ENCODE measurements at places on chromosomes 1 and 21.

- DNase-seq, result no peak
Measured at GRCh38 chr1:201504799-201505502, 2.0 kb downstream of the CSRP1 start.

- no peak for DNase-seq
Measured at GRCh38 chr1:214709241-214709640, 106.2 kb downstream of the CENPF start.

- no peak for DNase-seq
Measured at GRCh38 chr1:221672239-221672645, 69.6 kb downstream of the DUSP10 start.

DNA sequence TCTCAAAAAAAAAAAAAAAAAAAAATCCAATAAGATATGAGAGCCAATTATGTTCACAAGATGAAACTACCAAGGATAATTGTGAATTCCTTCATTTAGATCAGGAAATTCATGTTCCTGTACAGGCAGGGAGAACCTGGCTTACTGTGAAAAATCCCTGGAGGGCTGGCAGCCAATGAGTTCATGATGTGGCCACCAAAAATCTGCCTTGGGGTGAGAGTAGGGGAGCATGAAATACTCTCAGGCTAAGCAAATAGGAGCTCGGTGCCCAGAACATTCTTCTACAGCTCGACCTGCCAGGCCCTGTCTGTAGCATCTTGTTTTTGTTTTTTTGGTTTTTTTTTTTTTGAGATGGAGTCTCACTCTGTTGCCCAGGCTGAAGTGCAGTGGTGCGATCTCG is 50.1 kb downstream of the PIK3CD start:
- no peak for DNase-seq

- DNase-seq, result no peak
Measured at GRCh38 chr1:34930702-34931071, 1.2 kb upstream of the DLGAP3 start.

- DNase-seq, result peak; percentile 79
Measured at GRCh38 chr21:33543505-33544129, 779 bp downstream of the SON start.

GRCh38 chr1:109263597-109264378 is 14.4 kb downstream of the CELSR2 start:
- DNase-seq, result peak; percentile 82

- DNase-seq, result no peak
Measured at GRCh38 chr1:65998763-65999583, 206.3 kb downstream of the PDE4B start.

DNA sequence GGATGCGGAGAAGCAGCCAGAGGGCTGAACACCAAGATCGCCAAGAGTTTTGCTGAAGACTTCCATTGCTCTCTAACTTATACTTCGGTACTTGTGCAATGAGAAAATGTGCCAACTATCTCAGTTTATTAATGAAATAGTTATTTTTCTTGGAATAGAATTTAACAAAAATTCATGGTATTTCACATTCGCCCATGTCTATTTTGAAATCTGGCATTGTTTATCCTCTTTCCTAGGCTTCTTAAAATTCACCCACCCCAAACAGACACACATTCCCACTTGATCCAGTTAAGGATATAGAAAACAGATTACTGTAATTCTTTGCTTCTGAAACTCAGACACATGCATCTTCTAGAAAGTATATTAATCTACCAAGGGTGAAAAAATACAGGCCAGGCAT is 56.3 kb upstream of the ADAMTS5 start:
- no peak for DNase-seq

DNA sequence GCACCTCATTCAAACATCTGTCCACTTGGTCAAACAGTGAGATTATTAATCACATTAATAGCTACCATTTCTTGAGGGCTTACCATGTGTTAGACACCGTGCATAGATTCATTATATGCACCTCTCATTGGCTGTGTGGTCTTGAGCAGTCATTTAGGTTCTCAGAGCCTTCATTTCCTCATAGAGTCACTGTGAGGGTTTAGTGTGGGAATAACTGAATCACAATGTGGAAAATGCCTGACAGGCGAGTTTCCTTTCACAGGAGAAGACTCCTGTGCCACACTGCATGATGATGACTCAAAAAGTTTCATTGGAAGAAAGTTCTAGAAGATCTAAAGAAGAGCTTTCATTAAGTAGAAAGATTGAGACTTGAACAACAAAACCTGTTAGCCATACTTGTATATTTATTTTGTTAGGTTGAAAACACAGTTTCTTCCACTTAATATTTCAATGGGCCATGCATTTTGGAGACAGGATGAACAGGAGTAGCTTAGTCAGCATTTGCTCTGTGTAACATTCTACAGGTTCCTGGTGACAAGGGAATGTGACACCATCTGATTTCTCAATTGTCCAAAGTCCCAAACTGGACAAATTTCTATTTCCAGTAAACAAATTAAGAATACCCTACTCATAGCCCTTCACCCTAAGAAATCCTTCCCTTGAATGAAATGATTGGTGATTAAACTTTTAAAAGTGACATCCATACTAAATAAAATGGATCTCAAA is 45.7 kb downstream of the FYB2 start:
- DNase-seq, result no peak

- peak; percentile 90 for DNase-seq
Measured at GRCh38 chr1:193479187-193479586, 292.8 kb upstream of the B3GALT2 start.

DNA sequence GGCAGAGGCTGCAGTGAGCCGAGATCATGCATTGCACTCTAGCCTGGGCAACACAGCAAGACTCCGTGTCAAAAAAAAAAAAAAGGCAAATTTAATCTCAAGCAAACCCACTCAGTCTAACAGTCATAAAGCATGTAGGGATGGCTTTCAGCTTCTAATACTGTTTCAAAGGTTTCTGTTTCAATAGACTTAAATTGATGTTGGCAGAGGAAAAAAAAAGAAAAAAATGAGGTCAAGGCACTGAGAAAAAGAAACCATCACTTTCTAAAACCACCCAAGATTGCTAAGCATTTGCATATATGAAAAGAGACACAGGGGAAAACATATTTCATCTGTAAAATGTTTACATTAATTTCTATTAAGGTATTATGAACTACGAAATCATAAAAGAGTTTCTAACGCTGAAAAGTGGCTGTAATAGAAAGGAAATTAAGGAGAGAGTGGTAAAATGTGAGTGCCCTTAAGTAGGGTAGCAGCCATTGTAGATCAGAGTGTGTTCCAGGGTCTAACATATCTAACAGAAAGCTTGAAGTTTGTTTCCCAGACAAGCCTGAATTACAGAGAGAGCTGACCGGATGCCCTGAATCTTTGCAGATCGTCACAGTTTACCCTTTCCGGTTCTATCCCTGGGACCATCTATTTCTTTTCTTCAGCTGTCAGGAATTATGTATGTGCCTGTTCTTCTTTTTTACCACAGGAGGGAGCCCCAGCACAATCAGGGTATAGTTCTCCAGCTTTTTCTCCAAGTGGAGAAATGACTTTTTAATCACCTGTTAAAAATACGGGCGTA is 70.0 kb downstream of the PLD5 start:
- peak; percentile 55 for DNase-seq

DNA sequence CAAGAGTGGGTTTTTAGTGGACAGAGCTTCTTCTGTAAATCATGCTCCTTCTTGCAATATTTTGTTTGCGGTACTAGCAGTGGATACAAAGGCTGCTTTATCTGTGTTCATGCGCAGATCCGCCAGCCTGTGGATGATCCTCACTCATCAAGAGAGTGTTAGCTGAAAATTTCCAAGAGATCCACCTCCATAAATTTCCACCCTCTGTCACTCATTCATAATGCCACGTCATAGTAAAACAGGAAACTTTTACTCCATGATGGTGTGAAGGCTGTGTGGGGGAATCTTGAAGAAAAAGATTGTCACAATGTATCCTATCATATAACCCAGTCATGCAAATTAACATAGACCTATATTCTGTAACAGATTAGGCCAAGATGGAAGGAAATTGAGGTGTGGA is 4.4 kb upstream of the MAPKAPK2 start:
- DNase-seq, result no peak

- no peak for DNase-seq
Measured at GRCh38 chr1:241589521-241589920, 50.6 kb downstream of the CHML start.

DNA sequence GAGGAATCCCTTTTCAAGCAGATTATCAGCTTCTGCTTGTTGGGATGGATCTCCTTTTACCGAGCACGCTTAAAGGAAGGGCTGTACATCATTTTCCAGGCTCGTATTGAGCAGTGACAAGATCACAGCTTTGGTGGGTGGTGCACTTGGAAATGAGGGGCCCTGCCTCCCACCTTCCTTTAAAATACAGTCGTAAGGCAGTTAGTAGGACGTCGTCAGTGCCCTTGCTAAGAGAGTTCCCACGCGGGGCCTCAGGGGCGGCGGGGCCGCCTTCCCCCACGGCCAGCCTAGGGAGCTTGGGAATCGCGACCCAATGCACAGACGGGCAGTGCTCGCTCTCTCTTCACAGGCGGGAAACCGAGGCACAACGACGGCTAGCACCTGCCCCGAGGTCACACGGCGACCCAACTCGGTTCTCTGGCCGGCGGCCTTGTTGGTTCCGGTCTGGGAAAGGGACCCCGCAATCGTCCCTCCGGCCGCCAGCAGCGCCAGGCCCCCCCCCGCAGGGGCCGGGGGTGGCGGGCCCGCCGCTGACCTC is 58.6 kb downstream of the H3-3A start:
- DNase-seq, result no peak

DNA sequence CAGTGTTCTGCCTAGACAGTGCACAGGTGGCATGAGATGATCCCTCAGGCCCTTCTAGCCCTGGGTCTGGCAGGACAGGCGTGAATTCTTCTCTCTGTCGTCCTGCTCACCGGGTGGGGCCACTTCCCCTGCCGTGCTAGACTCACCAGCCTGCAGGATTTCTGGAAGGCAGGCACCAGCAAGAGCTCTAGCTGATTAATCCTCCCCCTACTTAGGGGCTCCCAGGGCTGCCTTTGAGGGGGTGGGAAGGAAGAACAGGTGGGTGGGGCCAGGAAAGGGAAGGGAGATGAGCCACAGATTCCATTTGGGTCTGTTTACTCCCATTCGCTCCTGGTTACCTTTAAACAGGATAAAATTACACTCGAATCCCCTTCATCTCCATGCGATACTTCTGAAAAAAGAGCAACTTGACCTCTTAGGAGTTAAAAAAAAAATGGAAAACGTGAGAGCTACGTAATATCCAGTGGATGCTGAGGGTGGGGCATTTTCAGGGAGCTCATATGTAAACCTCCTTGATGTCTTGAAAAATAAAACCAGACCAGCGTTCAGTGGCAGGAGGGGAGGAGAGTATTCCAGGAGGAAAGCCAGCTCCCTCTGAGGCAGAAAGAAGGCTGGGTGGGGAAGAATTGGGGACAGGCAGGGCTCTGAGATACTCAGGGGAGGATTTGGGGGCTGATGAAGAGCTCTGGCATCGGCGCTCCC is 665.5 kb downstream of the PTPRU start:
- DNase-seq, result no peak

DNA sequence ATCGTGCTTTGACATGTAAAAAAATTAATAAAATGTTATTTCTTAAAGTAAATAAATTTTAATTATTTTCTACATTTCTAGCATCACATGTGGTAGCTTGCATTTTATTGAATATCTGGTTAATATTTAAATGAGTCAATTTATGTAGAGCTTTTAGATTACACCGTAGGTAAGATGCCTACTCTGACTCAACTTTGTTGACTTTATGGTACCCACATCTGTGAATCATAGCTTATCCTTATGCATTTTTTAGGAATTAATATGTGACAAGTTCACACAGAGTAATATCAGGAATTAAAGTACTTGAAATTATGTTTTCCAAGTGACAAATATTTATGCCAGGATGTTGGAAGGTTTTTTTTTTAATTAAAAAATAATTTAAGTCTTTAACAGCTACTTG is 120.7 kb downstream of the LEPR start:
- no peak for DNase-seq

- DNase-seq, result no peak
Measured at GRCh38 chr1:80678438-80678837, 1122.3 kb upstream of the ADGRL2 start.

- DNase-seq, result no peak
Measured at GRCh38 chr21:35476621-35477395, 427.7 kb upstream of the RUNX1 start.

DNA sequence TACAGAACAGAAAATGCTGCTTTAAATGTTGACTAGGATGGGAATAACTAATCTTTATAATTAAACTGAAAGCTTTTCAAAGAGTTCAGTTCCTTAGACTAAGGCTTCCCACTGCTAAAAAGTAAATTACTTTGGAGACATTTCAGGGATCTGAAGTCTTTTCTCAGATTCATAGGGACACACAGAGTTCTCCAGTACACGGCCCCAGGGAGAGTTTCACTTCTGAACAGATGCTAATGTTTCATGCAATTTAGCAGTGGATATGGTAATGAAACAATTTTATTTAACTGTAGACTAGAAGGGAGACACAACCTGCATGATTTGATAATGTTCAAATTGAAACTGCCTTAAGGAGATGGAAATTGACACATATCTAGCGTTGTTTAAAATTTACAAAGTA is 1282.6 kb downstream of the NCAM2 start:
- DNase-seq, result no peak

DNA sequence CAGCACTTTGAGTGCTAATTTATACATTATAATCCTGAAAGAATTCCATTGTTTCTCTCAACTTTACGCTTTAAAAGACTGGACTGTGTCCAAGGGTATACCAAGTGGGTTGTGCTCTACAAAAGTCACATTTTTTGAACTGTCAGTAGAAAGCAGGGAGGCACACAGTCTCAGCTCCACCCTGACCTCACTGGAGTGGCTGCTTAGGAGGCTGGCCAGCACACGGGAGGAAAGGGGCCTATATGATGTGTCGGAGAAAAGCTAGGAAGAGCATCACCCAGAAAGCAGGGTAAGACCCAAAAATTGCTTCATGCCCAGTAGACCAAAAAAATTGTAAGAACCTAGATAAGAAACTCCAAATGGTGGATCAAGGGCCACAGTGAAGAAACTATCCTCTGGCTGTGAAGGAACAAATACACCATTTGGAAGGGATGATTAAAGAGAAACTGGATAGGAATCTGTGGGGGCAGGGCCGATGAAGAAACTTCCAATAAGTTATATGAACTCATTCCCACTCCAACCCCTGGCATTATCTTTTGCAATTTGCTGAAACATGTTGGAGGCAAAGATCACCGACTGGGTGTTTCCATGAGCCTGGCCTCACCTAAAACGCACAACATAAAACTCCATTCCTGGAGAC is 1.9 kb downstream of the S100A10 start:
- DNase-seq, result no peak

- DNase-seq, result no peak
Measured at GRCh38 chr1:59769736-59770095, 45.0 kb upstream of the HOOK1 start.

GRCh38 chr1:246647113-246647512 is 77.1 kb upstream of the SCCPDH start:
- no peak for DNase-seq
